Activated CD4-positive, CD25-positive, alpha-beta regulatory T cell treated with anti-CD3 and anti-CD28 coated beads, Interleukin-2, amount 50 U/mL, for 24 hours (primary cell): ENCODE measurements at places on chromosomes 6 and 20.

- ATAC-seq, result peak; percentile 12
Observed at GRCh38 chr6:137866200-137866913, 702 bp upstream of the TNFAIP3 start.

DNA sequence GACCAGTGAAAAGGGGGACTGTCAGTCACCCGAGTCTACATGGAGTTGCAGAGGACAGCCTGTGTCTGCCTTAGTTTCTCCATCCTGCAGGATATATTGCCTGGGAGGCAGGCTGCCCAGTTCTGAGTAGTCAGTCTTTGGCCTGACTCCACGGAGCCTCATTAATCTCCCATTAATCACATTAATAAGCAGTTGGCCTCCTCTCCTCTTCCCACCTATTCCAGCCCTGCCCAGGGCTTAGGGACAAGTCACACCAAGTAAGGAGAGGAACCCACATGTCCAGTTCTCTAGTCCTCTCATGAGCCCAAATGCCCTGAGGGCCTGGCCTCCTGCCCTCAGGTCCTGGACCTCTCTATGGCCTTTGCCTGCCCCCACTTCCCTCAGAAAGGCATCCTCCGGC is 1.3 kb upstream of the MUCL3 start:
- no peak for ATAC-seq

DNA sequence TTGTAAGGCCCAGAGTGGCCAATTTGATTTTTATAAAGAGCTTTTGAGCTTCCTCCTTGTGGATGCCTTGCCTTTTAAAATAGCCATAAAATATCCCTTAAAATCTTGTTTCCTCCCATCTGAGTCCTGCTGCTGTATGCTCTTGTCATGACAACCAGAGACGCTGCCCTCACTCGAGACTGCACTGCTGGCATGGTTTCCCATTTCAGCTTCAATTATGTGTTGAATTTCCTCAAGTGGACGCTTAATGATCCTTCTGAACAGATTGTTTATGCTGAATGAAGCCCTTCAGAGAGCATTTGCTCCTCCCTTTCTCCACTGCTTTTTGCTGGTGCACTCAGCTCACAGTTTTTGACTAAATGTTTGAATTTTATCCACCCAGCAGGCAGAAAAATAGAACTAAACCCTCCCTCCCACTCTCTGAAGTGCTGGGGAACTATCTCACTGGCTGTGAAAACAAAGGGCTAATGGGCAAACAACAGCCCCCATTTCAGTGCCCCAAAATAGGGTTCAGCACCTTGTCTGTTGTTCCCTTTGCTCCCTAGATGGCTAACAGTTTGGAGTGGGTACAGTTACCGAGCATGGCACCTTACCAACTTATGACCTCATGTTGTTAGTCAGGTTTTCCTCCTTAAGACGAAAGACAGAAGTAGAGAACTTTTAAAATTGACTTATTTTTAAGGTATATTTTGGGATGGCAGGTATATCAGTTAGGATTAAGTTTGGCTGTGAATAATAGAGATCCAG is 45.5 kb upstream of the RNF8 start:
- ATAC-seq, result no peak

- no peak for ATAC-seq
Observed at GRCh38 chr6:54921891-54922290, 75.3 kb downstream of the FAM83B start.

DNA sequence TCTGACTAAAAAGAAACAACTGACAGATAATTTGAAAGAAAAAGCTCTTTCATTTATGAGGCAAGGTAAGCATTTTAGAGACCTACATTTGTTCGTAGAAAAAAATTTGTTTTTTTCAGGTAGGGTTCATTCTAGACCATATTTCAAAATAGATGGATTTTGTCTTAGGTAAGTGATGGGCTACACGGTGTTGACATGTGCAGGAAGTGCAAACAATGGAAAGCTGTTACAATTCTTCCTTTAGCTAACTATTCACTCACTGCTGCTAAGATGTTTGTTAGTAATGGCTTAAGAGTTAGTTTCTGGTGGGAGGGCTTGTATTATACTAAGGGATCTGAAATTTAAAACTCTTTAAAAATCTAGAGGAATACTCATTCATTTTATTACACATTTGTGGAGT is 96.7 kb downstream of the CD109 start:
- no peak for ATAC-seq

- ATAC-seq, result no peak
Observed at GRCh38 chr6:78511009-78511408, 356.3 kb upstream of the IRAK1BP1 start.

DNA sequence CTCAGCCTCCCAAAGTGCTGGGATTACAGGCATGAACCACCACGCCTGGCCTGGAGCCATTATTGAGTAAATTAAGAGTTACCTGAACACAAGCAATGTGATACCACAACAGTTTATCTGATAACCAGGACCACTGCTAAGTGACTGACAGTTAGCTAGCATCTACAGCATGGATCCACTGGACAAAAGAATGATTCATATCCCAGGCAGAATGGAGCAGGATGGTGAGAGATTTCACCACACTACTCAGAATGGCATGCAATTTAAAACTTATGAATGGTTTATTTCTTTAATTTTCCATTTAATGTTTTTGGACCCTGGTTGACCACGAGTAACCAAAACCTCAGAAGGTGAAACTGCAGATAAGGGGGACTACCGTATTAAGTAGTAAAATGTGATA is 48.6 kb downstream of the RALGAPA2 start:
- no peak for ATAC-seq

DNA sequence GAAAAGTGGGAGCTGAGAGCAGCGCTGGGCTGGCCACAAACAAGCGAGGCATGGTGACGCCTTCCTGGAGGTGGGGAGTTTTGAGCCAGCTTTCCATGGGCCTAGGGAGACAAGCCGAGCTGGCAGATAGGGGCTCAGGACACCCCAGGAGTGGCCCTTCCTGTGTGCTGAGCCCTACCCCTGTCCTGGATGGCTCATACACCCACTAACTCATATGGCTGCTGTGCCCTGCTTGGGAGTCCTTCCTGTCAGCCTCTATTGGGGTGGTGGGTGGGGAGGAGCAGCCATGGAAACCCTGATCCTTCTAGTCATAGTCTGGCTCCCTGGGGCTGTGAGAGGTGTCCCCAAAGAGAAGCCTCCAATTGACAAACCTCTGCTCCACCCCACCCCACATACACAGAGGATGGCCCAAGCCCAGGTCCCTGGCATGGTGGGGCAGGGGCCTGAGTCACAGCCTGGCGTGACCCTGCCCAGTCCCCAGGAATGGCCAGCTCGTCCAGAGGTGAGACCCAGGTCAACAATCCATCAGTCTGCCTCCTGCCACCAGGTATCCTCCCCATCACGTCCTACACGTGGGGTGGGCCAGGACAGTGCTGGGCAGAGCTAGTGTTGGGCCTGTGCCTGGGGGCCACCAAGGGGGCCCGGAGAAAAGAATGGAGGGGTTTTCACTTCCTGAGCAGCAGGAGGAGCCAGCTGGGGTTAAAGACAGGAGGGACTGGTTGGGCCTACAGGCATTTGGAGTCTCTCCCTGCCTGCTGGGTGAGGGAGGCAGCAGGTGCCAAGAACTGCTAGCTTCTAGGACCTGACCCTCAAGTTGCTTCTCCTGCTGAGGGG is 52.2 kb downstream of the MRPL14 start:
- ATAC-seq, result no peak

GRCh38 chr6:116730513-116730912 is 35.0 kb downstream of the FAM162B start:
- no peak for ATAC-seq

- no peak for ATAC-seq
Observed at GRCh38 chr20:48287021-48287494, 501.8 kb upstream of the SULF2 start.

DNA sequence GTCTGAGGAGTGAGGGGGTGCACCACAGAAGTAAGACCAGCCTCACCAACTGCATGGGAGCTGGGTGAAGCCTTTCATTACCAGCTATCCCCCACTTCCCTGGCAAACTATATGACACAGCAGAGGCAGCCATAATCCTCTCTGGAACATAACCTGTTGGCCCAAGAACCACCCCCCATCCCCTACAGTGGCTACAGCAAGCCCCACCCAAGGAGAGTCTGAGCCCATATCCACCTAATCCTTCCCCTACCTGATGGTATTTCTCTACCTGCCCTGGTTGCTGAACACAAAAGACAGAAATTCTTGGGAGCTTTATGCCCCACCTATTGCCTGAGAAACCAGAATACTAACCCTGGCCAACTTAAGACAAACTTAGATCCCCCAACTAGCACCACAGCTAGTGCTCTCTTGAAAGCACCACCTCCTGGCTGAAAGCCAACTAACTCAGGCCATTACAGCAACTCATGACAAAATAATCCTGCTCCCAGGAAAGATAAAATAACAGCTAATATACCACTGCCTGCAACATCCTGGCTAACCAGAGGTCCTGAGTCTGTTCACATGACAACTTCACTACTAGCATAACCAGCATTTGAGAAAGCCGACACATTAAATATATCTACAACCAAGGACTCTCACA is 11.2 kb downstream of the RNGTT start:
- no peak for ATAC-seq

DNA sequence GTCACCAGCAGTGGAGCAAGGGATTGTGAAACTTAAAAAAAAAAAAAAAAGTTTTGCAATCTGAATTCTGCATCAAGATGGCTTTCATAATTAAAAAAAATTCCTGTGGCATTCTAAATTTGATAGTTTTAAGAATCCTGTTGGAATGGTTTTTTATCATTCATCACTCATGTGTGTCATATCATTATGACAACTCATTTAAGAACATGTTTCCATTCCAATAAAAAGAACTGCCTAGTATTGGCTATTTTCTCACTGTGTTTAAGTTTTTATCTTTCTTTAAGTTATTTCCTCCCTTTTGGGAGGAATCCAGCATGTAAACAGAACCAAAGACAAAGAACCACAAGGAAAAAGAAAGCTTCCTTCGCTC is 26.2 kb upstream of the RHAG start:
- no peak for ATAC-seq

DNA sequence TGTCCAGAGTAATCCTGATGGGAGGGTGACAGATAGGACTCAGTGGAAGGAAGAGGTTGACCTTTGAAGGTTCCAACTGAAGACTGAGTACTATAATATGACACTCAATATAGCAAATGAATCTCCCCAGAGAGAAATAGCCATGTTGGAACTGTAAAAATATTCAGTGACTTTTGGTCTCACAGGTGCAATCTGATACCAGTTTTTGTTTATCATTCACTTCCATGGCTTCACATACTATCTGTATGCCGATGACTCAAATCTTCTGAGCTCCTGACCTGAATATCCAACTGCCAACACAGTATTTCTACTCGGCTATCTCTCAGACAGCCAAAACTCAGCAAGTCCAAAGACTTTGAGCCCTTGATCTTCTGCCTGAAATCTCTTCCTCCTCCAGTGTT is 21.8 kb upstream of the PKHD1 start:
- ATAC-seq, result no peak

- ATAC-seq, result no peak
Observed at GRCh38 chr6:118134736-118135135, 227.7 kb downstream of the SLC35F1 start.

- peak; percentile 30 for ATAC-seq
Observed at GRCh38 chr6:6942831-6943230, 164.9 kb upstream of the RREB1 start.

DNA sequence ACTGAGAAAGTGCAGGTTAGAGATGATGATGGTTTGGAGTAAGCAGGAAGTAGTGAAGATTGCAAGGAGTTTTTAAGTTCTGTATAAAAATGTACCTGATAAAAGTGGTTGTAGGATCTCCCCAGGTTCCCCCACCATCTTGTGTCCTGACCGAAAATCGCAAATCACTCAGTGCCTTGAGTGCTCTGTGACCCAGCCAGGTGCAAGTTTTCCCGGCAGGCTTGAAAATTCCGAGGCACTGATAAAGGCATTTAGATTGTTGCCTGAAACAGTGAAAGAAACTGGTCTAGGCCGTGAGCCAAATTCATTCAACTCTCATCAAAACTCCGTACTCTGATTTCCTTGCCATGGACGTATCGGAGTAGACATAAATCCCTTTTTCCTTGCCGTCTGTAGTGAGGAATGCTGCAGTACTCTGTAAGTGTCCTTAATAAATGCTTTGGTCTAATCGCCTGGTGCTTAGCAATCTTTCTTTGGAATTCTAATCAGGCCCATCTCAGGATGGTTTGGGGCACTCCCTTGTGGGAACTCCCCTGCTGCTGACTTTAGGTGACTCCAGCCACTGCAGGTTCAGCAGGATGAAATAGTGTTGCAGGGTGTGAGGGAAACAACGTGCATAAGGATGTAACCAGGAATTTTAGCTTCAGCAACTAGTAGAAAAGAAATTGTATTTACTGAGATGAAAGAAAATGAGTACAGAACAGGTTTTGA is 1199.8 kb upstream of the MAP3K7 start:
- ATAC-seq, result no peak

GRCh38 chr20:40282541-40282940 is 406.5 kb downstream of the MAFB start:
- ATAC-seq, result no peak

GRCh38 chr20:57791966-57792365 is 82.2 kb upstream of the PMEPA1 start:
- ATAC-seq, result no peak

GRCh38 chr6:153002613-153003365 is at the start of gene MTRF1L:
MTRF1L (minus strand) TSS chr6:153002709; CDS start chr6:153002685, 24 bp downstream.
- ATAC-seq, result peak; percentile 88

GRCh38 chr20:33914919-33915318 is 78.8 kb upstream of the RALY start:
- peak; percentile 91 for ATAC-seq

DNA sequence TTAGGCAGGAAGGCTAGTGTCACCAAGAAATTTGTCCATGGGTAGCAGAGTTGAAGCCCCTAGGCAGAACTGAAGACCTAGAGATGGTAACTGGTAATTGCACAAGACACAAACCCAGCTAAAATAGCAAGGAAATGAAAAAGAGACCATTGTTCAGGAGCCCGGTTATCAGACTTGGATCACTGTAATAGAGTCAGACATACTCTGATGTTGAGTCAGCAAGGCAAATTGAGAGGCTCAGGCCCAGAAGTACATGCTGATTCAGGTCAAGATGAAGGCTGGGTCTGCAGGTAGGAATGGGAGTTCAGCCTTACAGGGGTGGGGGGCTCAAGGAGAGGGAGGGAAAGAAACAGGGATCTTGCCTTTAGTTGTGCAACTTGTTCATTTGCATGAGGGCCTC is 6.5 kb upstream of the TMEM242 start:
- no peak for ATAC-seq

- ATAC-seq, result no peak
Observed at GRCh38 chr6:31289788-31290187, 17.9 kb upstream of the HLA-C start.

GRCh38 chr6:135642912-135643311 is 145.4 kb upstream of the AHI1 start:
- no peak for ATAC-seq
